ENCODE measurements at places on chromosomes 5 and 9.
A peak's percentile ranks its signal among the peaks of the same experiment; 100 is the strongest.

DNA sequence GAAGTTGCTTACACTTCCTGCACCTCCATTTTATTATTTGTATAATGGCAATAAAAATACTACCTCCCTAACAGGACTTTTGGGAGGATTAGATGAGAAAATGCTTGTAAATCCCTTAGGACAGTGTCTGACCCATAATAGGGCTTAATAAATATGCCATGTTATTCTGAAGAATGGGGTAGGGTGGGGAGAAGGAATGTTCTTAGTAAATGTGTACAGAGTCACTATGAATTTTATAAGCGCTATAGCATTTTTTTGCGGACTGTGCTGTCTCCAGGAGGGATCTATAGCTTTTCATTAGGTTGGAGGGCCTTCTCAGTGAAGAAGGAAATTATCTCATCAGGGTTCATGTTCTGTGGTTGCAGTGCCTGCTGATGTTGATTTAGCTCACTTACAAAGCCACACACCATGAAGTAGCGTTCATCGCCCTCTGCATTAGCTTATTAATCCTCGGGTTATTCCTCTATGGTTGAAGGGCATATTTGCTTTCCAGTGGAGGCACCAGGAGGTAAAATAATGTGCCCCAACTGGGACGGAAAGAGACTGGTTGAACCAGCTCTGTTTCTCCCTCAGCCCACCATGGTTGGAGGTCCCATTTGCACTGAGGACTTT, 497.1 kb downstream of the ARHGEF28 start:
- no peak for DNase-seq

- no peak for DNase-seq
Observed at GRCh38 chr5:136337788-136338187, 27.6 kb downstream of the TRPC7 start.

DNA sequence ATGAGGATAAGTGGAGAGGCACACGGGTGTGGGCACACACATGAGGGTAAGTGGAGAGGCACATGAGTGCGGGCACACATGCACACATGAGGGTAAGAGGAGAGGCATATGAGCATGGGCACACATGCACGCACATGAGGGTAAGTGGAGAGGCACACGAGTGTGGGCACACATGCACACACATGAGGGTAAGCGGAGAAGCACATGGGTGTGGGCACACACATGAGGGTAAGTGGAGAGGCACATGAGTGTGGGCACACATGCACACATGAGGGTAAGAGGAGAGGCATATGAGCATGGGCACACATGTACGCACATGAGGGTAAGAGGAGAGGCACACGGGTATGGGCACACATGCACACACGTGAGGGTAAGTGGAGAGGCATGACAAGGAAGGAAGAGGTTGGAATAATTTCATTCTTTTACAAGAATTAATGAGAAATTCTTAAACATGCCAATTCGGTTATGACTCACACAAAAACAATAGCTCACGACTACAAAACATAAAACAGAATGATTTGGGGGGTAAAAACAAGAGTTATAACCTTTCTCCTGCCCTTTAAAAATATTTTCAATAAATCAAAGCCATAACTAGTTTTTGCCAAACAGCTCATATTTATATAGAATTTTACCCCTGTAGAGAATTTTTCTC, 67.5 kb downstream of the APBA1 start:
- DNase-seq = no peak

DNA sequence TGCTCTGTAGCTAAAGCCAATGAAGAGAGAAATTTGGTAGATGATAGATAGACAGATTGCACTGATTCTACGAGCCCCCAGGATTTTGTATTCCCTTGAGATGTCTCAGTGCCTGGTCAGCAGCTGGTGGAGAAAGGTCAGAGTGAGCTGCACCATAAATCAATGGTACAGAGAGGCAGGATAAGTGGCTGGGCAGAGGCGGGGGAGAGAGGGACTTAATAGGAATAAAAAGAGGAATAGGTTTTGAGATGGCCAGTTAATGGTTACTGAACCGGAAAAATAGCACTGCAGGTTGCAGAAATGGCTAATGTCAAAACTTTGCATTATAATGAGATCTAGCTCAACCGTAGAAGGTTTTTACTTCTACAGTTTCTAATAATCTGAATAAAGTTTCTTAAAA, 47.9 kb upstream of the SLC12A2 start:
- DNase-seq = no peak

DNA sequence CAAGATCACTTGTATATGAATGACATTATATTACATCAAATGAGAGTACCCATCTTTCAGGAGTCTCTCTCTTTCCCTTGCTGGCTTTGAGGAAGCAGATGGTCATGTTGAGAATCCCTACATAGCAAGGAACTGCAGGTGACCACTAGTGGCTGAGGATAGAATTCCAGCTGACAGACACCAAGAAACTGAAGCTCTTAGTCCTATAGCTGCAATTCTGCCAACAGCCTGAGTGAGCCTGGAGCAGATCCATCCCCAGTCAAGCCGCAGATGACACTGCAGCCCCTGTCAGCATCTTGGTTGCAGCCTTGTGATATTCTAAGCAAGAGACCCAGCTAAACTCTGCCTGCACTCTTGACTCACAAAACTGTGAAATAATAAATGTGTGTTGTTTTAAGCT, 531.5 kb downstream of the CSNK1G3 start:
- peak; percentile 12 for DNase-seq

- DNase-seq = no peak
Observed at GRCh38 chr9:125904155-125904851, 157.1 kb downstream of the PBX3 start.

DNA sequence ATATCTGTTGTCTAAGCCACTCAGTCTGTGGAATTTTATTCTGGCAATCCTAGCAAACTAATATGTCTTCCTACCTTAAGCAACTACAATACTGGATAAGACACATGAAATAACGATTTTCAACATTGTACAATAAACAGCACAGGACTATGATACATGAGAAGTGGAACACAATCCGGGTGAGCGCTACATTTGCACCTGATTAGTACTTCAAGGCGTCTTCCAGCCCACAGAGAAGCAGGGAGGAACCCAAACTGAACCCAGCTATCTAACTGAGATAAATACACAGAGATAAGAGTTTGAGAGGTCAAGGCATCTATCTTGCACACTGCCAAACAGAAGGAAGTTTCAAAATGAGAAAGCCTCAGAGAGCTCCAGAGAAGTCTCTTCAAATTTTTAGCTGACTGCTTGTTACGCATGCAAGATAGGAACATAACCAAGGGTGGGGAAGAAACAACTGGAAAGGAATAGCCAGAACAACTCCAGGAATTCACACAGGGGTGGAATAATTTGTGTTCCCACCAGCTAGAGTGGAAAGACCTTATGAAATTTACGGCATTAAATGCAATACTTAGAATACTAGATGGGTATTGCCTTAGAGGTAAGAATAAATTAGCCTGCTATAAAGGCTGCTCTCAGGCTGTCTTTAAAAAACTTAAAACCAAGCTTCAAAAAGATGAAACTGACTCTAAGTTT, 481.8 kb downstream of the MTRR start:
- no peak for DNase-seq

GRCh38 chr5:124453221-124454051, 293.0 kb downstream of the ZNF608 start:
- DNase-seq = peak; percentile 24

DNA sequence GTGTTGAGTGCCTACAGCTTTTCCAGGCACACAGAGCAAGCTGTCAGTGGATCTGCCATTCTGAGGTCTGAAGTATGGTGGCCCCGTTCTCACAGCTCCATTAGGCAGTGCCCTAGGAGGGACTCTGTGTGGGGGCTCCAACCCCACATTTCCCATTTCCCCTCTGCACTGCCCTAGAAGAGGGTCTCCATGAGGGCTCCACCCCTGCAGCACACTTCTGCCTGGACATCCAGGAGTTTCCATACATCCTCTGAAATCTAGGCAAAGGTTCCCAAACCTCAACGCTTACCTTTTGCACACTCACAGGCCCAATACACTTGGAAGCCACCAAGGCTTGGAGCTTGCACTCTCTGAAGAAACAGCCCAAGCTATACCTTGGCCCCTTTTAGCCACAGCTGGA, 131.3 kb downstream of the DEPDC1B start:
- no peak for DNase-seq

DNA sequence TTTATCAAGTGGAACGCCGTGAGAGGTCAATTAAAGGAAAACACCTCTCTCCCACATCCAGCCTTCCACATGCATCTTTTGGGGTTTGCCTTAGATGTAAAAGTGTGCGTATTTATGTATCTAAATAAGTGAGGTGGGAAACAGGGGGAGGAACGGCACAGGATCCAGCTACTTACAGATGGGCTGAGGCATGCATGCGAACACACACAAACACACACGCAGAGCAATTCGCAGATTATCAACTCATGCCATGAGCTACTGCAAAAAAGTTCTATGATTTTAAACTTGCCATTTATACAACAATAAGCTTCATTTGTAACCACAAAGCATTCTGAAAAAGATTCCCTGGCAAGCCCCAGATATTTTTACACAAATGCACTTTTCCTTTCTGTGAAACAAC, 242.1 kb downstream of the BNC2 start:
- DNase-seq = no peak

DNA sequence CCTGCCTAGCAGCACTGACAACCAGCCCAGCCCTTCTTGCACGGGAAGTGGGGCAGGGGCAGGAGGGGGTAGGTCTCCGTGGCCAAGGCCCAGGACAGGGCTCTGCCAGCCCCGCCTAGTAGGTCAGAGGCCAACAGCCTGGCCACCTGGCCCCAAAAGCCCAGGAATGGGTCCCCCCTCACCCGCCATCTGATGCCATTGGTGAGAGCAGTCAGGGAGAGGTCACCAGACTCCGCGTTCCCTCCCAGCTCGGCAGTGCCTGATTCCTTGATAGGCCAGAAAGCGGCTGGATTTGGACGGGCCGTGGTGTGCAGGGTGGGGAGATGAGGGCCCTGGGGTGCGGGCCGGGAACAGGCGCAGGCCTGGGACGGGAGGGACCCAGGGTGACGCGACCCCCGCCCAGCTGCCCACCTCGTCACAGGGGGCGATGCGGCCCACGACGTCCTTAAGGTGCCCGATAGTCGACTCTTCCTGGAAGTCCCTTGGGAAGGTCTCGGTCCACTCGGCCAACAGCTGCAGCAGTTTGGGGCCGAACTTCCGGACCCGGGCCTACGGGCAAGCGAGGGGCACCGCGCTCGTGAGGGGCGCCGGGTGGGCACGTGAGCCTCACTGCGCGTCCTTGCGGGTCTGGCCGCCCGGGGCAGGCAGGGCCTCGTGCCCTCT, 64.5 kb upstream of the RNF130 start:
- DNase-seq = no peak

GRCh38 chr5:5558638-5559527, 136.4 kb downstream of the ICE1 start:
- DNase-seq = no peak

- no peak for DNase-seq
Observed at GRCh38 chr5:56625541-56625940, 189.8 kb upstream of the MAP3K1 start.

GRCh38 chr5:175219366-175219765, 224.6 kb downstream of the DRD1 start:
- DNase-seq = no peak

GRCh38 chr5:52867809-52868208, 80.1 kb downstream of the ITGA1 start:
- no peak for DNase-seq

GRCh38 chr9:80699511-80699998, 989.8 kb downstream of the TLE1 start:
- no peak for DNase-seq

- no peak for DNase-seq
Observed at GRCh38 chr5:72562717-72563116, 55.5 kb upstream of the ZNF366 start.

- no peak for DNase-seq
Observed at GRCh38 chr5:111792471-111793058, 35.6 kb upstream of the NREP start.

GRCh38 chr9:16368237-16369087, 502.0 kb downstream of the BNC2 start:
- no peak for DNase-seq

GRCh38 chr5:124310453-124310852, 436.0 kb downstream of the ZNF608 start:
- no peak for DNase-seq

Data from ACHN (cell line).